ENCODE measurements at places on chromosomes 3 and 15. TPM values are rescaled to one million over a fixed set of nuclear protein-coding genes. Genes with fewer than 3 reads are reported as not detected.

DNA sequence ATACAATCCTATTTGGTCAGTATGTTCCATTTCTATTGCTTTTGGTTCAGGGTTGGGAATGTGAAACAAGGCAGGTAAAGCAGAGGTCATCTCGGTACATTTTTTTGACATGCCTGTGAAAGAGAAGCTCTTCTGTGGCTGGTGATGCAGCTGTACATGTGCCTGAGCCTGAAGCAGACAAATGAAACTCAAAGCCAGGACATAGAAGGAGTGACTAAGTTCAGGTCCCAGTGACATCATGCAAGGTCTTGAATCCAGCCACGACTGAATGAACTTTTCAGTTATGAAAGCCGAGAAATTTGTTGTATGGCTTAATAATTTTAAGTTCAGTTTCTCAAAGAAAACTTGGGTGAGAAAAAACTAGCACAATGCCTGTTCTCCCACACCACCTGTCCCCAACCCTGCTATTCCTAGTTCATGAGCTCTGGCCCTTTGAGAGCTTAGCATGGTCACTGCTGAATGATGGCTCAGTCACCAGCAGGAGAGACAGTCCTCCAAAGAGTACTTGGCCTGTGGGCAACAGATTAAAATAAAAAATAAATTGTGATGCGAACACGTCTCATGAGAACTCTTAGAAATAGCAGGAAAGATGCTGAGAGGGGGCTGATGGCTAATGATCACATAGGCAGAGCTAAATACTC lies 600.2 kb upstream of the GRM7 start:
- DNase-seq = no peak

DNA sequence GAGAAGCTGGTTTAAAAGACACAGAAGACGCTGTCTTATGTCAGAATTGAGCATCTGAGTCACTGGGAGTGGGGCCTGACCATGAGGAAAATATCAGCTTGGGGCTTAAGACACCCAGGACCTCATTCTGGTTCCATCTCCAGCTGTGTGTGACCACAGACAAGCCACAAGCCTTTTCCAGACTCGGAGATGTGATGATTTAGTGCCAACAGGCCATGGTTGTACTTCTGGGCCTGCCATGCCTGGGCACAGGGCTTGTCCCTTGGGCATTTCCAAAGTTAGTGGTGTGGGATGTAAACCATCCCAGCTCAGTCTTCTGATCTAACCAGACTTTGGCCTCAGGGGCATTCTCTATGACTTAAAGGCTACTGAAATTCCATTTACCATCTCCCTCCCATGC lies 269.8 kb downstream of the RYR3 start:
- DNase-seq = no peak

GOLGA8T gene
- total RNA-seq = not detected

BLM gene
- 13.0 TPM for total RNA-seq

DNA sequence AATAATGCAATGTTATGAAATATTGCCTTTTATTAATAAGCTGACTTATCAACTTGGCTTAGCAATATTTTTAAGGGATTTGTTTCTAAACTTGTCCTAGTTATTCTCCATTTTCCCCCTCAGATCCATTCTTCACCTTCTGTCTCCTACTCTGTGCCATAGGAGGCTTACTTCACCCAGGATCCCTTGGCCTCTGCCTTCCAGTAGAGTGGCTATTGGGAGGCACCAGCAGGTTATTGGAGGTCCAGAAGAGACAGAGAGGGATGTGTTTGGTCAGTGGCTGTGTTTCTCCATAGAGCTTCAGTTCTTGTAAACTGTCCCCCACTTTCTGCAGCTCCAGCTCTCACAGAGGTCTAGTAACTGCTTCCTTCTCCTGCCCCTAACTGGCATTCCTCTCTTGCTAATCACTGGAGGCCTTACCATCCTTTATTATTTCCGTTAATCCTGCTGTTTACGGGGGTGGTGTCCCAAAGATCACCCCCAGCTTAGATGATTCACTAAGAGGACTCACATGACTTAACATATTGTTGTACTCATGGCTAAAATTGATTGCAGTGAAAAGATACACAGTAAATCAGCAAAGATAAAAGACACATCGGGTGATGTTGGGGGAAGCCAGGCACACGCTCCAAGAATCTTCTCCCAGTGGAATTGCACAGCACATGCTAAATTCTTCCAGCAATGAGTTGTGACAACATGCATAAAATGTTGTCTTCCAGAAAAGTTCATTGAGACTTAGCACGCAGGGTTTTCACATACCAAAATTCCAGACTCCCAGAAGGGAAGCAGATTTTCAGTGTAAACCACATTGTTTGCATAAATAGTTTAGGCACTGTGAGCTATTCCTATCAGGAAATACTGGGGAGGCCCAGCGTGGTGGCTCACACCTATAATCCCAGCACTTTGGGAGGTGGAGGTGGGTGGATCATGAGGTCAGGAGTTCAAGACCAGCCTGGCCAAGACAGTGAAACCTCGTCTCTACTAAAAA lies 67.5 kb downstream of the RPL22L1 start:
- peak; percentile 52 for DNase-seq

GRCh38 chr15:95425859-95426258 lies 904.6 kb upstream of the NR2F2 start:
- no peak for DNase-seq

DNA sequence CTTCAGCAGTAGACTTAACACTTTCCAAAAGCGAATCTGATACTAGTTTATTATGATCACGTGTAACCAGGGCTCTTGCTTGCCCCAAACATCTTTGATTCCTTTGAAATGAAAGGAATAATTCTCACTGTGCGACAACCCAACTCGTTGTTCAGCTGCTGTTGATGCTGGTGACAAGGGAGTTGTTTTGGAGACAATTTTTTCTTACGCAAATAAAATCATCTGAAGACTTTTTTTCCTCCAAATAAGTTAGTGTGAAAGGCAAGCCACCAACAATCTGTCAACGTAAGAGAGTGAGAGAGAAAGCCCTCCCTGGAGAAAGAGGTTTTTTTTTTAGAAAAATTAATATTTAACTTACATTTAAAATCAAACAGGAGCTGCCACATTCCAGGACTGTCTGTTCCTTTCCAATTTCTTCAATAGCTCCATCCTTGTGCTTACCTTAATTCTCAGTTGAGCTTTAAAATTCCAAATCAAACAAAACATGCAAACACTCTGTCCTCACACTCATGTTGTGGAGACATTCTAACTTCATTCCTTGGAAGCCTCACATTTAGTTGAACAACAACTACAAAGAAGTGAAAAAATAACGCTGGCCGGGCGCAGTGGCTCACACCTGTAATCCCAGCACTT lies 4.9 kb upstream of the P3H2 start:
- DNase-seq = no peak

- no peak for DNase-seq
Observed at GRCh38 chr3:129607391-129608068, 1.1 kb upstream of the PLXND1 start.

DNA sequence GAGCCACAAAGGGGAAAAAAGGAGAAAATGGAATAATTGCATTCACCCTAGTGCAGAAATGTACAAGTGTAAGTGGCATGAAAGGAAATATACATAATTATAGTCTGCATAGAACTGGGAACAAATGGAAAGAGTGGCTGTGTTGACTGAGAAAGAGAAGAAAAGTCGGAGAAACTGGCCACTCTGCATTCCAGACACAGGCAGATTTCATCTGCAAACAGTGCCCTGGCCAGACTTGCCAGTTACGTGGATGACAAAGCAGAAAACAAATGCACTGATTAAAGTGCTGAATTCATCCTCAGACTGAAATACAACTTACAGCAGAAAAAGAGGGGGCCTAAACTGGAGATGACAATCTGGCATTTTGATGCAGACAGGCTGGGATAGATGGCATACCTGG lies 129.8 kb downstream of the FGF12 start:
- DNase-seq = no peak

DNA sequence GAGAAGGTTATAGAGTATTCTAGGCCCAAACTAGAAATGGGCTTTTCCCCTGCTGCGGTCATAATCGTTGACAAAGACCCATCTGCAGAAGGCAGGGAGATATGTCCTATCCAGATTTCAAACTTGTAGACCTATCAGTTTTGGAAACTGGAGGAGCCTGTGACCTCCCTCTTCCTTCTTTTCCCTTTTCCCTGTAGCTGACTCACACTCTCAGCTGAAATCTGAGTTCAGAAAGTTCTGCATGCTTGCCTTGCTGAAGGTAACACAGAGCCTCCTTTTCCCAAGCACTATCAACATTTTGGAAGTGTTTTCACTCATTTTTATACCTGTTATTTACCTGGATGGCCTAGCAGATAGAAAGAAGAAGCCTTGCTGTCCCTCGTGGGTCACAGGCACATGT lies 59.1 kb upstream of the PSMD6 start:
- no peak for DNase-seq

GRCh38 chr3:50415061-50415460 lies 55.7 kb upstream of the TMEM115 start:
- DNase-seq = no peak

DNA sequence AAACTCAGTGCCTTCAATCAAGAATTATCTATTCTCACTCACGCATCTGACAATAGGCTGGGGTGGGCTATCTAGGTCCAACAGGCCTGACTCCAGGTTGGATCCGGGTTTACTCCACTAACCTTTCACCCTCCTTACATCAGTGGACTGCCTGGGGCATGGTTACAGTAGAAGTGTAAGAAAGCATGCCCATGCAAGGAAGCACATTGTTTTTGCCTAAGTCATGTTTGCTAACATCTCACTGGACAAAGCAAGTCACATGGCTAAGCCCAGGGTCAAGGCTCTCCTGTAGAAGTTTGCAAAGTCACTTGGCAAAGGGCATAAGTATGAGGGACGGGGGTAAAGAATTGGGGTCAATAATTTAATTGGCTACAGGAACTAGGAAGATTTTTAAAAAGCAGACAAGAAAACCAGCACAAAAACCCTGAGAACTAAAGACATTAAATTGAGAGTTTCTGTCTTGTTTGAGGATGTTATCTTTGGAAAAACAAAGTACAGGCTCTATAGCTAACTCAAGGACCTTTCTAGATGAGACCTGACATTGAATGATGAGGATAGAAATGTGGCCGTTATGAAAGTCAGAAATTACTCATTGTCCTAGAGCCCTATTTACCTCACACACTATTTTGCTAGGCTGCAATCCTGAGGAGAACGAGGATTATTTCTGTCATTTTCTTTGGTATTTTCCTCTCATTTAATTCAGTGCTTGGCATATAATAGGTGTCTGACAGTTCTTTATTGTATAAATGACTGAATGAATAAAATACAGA lies 214.2 kb downstream of the IL20RB start:
- DNase-seq = no peak

GRCh38 chr3:146033950-146034349 lies 127.0 kb downstream of the PLOD2 start:
- DNase-seq = no peak

Data from epithelial cell of proximal tubule (primary cell).